SK-N-SH treated with all-trans-retinoic acid at 6 μM for 48 hours (cell line): ENCODE measurements at places on chromosomes 3 and 15.

DNA sequence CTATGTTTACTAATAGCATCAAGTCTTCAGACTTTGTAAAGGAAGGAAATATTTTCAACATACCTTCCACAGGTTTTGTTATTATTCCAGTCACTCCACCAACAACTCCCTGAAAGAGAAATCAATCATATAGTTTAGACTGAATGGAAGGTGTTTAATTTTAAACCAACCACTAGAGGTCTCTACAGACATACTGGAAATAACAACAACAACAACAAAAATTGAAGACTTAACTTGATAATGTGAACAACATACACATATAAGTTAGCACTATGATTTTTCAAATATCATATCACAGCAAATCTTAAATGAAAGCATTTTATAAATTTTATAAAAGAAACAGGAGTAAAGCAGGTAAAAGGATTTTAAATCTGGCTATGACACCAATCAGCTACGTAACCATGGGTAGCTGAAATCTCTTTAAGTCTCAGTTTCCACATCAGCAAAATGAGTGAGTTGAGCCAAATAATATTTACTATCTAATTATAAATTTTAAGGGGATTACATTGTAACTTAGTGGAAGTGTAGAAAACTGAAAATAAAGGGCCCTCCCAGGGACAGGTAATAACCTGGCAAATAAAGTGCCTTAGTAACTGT lies 188.2 kb downstream of the VPS13C start:
- ATAC-seq, result peak; percentile 61; the same call in 2 of the 3 replicates

DNA sequence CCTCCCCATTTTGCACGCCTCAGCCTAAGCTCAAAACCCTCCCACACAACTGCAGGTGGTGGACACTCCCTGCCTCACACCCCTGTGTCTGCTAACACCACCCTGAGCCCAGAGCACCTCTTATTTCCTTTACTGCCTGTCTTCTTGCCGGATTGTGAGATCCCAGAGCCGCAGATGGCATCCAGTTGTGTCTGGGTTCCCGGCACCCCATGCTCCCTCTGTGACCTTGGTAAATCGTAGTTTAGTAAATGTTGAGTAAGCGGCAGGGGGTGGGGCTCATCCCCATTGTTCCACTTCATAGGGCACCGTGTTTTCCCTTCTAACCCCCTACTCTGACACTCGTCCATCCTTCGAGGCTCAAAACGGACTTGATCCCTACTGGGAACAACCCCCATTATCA lies 14.9 kb downstream of the SPINT1 start:
- no peak for ATAC-seq

DNA sequence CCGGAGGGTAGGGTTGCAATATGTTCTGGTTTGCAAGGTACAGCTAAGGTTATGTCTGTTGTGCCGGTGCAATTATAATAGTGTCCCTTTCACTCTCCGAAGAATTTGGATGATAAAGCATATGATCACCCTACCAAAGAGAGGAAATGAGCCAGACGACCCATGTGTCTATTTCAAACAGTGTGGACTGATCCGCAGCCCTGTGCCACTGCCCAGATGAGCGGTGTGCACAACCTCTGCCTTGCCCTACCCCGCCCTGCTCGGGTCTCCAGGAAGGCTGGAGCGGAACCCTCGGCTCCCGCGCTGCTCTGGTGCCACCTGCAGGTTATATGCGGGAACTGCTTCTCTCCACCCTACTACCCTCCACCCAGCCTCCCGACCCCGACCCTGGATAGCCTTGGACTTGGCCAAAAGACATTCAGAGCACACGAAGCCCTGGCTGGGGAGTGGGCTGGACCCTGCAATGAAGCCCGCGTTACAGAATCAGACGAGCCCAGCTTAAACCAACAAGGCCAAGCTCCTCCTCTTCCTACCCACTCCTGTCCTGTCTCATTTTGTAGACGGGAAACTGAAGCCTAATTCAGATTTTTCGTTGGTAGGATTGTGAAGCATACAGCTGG lies 68.4 kb upstream of the CHRNB4 start:
- ATAC-seq, result peak; percentile 98

GRCh38 chr3:36650271-36650671 lies 114.1 kb downstream of the DCLK3 start:
- ATAC-seq, result peak; percentile 15; the same call in 2 of the 3 replicates

- ATAC-seq, result no peak
Observed at GRCh38 chr15:93466380-93466779, 377.4 kb upstream of the RGMA start.

GRCh38 chr3:154898443-154898842 lies 181.7 kb upstream of the MME start:
- no peak for ATAC-seq
